ENCODE measurements at places on chromosomes 11 and 22. TPM values are rescaled to one million over a fixed set of nuclear protein-coding genes. Genes with fewer than 3 reads are reported as not detected.

- no peak for DNase-seq
Observed at GRCh38 chr11:12106501-12106900, 3.9 kb upstream of the MICAL2 start.

Gene SPTBN2
- total RNA-seq = 0.68 TPM

GRCh38 chr11:96470521-96470920 lies 80.7 kb downstream of the JRKL start:
- DNase-seq = no peak

- no peak for DNase-seq
Observed at GRCh38 chr22:40088818-40089217, 88.9 kb upstream of the TNRC6B start.

GRCh38 chr11:46012185-46012584 lies 89.7 kb downstream of the LARGE2 start:
- DNase-seq = no peak

GRCh38 chr22:36636916-36637315 lies 66.6 kb downstream of the CACNG2 start:
- DNase-seq = no peak

- DNase-seq = peak; percentile 97
Observed at GRCh38 chr11:46293641-46294103, 16.2 kb downstream of the CREB3L1 start.

GRCh38 chr11:36135076-36135475 lies 154.1 kb downstream of the COMMD9 start:
- DNase-seq = no peak

DNA sequence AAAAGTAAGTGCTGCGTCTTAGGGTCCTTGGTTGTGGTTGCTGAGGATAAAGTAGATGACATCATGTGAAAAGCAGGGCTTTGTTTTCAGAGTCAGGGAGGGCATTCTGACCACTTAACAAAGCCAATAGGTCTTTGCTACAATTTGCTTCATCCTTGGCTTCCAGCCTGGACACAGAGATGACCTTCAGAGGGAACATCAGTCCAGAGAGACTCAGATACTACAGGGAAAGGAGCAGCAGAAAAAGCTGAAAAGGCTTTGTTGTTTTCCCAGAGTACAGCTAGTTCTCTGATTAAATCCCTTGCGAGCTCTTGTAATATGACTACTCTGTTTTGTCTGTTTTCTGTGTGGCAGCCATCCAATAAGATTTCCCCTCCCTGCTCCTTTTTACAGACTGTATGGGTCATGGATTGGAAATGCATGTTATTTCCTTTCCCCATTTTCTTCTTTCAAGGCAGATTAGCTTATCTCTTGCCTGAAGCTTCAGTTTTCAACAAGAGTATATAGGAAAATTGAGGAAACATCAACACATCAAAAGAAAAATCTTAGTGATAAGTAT lies 31.9 kb downstream of the ATG13 start:
- peak; percentile 64 for DNase-seq

All from RPMI7951 (cell line).